ENCODE measurements at places on chromosomes 12 and 14.

- no peak for DNase-seq
These were observed 633 bp downstream of the STX2 start for GRCh38 chr12:130838284-130838950.

DNA sequence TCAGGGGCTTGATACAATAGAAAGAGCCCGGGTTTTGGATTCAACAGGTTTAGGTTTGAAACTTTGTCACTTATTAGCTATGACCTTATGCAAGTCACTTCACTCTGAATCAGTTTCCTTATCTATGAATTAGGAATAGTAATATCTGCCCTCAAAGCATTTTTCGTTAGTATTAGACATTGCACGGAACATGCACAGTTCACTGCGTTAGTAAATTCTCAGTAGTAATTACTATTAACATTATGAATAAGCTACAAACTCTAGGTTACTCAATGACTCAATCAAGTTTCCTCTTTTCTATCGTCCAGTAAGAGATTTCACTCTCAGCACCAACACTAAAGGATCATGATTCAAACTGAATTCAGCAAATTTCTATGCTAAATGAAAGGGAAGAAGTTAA, 150.3 kb downstream of the CEP83 start:
- DNase-seq, result no peak

- no peak for DNase-seq
These were observed 14.9 kb downstream of the VRK1 start for GRCh38 chr14:96811985-96812667.

- DNase-seq, result no peak
These were observed 8.5 kb upstream of the BCL7A start for GRCh38 chr12:122013136-122013535.

DNA sequence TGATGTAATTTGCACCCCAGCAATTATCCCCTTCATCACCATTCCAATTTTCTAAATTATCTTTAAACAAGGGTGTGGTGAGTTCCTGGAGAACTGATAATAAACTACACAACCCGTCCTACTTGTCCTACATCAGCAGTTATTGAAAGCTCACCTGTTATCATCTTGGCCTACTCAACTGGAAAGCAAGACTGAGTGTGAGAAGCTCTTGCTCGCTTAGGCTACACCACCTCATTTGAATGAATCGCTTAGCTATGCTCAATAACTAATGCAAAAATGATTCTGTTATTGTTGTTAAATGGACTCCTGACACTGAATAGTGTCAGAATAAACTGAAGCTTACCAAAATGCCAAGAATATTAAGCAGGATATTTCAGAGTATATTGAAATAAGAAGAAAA, 115.4 kb upstream of the BTG1 start:
- DNase-seq, result no peak

DNA sequence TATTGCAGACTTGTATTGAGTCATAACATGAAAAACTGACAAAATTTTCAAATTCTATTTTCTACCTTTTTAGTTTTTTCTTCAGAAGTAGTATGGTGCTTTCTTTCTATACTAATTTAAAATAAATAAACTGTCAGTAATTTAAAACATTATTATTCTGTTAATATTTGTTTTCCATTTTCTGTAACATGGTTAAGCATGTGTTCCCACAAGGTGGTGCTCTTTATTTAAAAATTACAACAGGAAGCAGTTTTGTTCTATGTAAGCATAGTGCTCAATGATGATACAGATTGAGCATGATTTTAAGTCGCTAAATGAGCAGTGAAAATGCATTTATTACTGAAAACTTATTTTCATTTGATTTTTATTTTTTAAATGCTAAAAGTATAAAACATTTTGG, 114.6 kb downstream of the PPFIA2 start:
- DNase-seq, result no peak

GRCh38 chr12:100138048-100138802, 4.4 kb downstream of the BLTP3B start:
- DNase-seq, result no peak

GRCh38 chr14:32666308-32666707, 272.4 kb upstream of the NPAS3 start:
- no peak for DNase-seq

- no peak for DNase-seq
These were observed 21.2 kb downstream of the CCDC92 start for GRCh38 chr12:123951467-123951866.

GRCh38 chr14:40268236-40268635, 836.0 kb upstream of the FBXO33 start:
- DNase-seq, result no peak

DNA sequence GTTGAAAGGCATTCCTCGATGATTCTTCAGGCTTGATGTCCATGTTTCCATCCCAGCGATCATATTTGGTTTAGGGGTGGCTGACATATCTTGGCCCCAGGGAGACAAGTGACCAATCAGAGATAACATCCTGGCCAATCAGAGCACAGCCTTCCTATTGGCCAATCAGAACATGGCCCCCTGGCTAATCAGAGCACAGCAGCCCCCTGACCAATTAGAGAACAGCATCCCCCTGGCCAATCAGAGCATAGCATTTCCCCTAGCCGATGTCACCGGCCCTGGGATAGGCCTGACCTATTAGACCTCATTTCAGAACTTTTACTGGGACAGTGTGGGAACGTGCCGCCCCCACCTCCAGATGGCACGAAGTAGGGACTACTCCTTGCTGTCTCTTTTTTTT, 182.2 kb downstream of the AACS start:
- DNase-seq, result no peak

GRCh38 chr14:55274146-55274545, 2.9 kb downstream of the FBXO34 start:
- no peak for DNase-seq

GRCh38 chr12:11834931-11835330, 185.5 kb downstream of the ETV6 start:
- DNase-seq, result no peak

DNA sequence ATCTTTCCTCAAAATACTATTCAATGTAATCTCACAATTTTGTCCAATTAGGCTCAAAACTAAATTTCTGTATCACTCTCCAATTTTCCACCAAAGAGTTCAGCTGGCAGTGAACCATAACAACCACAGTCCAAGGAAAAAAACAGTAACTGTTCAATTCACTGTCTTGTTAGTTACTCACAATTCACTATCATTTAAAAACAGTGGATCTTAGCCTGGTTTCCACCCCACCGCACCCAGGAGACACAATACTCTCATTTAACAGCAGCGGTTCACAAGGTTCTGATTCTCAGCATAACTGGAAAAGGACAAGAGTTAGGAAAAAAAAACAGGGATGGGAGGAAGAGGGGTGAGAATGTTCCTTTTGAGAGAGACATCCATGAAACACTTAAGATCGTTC, 40.5 kb downstream of the MED13L start:
- DNase-seq, result no peak
